ENCODE measurements at places on chromosomes 7 and 10. TPM values are rescaled to one million over a fixed set of nuclear protein-coding genes. Genes with fewer than 3 reads are reported as not detected.

The TIMM23B gene
- 19.5 TPM for total RNA-seq

The MET gene
- total RNA-seq, result 103 TPM

The PAX4 gene
- not detected for total RNA-seq

The SFR1 gene
- total RNA-seq, result 19.5 TPM

The ASAH2 gene
- 0.27 TPM for total RNA-seq

The TEX47 gene
- not detected for total RNA-seq

The CALHM3 gene
- total RNA-seq, result not detected

The BCL7B gene
- total RNA-seq, result 31.8 TPM
